ENCODE measurements at places on chromosomes 3 and 15. TPM values are rescaled to one million over a fixed set of nuclear protein-coding genes. Genes with fewer than 3 reads are reported as not detected.

The SERINC4 gene
- total RNA-seq = 0.18 TPM

The RNF168 gene
- 37.3 TPM for total RNA-seq

The MESP2 gene
- total RNA-seq = 0.20 TPM

The PP2D1 gene
- total RNA-seq = not detected

The C2CD4A gene
- total RNA-seq = not detected

The ITIH4 gene
- 5.4 TPM for total RNA-seq

The CCDC54 gene
- not detected for total RNA-seq

The VPS33B gene
- total RNA-seq = 25.0 TPM

The ANKRD34C gene
- not detected for total RNA-seq

The INKA1 gene
- total RNA-seq = not detected

DNA sequence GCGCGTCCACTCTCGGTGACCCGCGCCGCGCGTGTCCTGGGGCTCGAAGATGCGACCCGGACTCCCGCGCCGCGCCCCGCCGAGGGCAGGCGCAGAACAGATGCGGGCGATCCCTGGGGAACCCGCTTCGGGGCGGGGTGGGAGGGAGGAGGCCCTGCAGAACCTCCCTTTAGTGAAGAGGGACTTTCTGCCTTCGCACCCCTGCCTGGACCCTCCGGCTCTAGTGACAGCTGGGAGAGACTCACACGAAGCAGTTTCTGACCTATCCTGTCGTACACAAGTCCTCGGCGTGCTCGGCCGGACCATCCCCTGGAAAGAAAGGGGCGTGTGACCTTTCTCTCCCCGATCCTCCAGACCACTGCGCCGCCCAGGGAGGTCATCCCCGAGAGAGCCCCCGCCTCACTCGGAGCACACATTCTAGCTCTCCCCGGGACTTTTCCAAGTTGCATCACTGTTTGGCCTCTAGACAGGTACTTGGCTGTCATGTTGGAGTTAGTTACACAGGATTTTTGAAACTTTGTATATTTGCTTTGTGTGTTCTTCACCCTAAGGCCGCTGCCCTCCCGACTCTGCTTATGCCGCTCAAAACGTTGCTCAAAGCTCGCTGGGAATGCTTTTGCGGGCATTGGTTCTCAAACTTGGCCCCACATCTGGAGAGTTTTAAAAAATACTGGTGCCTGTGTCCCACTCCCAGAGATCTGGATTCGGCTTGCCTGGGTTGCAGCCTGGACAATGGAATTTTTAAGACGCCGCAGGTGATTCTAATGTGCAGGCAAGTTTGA, 582 bp downstream of the CGNL1 start:
- DNase-seq = peak; percentile 81

DNA sequence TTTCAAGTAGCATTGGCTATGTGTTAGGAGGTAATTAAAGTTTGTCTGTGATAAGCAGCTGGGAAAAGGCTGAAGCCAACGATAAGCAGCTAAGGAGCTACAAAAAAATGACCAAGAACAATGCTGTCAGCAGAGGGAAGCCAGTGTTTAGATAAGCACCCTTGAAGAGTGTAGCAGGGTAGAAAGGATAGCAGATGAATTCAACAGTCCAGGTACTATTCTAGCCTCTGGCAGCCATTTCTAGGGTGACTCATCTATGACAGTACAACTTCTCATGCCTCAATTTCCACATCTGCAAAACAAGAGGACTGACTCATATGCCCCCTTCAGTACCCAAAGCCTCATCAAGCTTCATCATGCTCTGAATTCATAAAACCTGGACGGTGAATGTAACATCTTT, 617.6 kb upstream of the UBE2E2 start:
- no peak for DNase-seq

DNA sequence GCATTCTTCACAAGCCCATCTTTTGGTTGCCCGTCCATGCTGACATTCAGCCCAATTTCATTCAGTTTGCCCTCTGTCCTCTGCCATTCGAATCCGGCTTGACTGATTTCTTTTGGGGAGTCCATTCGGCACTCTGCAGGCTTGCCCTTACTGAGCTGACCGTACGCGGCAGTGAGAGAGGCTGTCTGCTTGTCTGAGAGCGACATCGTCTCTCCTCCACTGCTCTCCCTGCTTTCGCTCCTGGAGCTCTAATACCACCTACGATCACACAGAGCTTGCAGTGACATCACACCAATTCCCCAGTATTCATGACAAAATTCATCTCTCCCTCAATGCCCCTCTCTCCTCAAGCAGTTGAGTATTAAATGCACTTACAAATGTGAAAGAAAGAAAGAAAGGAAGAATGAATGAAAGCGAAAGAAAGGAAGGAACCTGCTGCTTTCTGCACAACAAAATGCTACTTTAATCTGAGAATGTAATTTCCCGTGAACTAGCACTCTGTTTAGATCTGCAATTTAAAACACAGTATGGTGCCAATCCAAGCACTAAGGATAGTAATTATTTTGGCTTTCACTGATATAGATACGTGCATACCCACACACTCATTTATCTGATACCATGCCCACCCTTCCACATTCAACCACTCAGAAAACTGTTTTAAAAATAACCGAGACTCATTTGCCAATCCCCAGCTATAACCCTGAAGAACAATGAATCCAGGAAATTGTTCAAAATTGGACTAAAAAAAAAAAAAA, 89.5 kb downstream of the DHX30 start:
- DNase-seq = no peak

DNA sequence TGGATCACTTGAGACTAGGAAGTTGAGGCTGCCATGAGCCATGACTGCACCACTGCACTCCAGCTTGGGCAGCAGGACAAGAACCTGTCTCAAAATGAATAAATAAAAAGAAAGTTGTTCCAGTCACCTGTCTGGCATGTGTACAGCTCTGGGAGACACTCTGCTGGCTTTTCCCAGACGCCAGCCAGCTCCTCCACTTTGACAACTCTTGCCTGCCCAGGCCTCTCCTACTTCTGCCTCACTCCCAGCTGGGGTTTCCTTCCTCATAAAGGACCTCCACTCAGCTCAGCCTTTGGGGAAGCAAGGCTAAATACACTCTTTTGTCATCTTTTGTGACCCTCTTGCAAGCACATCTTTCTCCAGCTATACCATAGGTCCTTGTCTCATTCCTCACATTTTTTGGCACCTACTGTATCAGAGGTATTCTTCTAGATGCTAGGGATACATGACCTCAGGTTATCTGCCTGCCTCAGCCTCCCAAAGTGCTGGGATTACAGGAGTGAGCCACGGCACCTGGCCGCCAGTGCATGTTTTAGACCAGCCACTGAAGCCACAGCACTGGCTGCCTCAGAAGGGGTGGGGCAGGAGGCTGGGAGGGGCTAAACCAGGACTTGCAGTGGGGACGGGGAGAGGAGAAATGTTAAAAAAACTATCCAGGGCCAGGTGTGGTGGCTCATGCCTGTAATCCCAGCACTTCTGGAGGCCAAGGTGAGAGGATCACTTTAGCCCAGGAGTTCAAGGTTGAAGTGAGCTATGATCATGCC, 10.0 kb upstream of the ELP6 start:
- no peak for DNase-seq

GRCh38 chr15:30904812-30905211, 1.1 kb downstream of the FAN1 start:
- no peak for DNase-seq

DNA sequence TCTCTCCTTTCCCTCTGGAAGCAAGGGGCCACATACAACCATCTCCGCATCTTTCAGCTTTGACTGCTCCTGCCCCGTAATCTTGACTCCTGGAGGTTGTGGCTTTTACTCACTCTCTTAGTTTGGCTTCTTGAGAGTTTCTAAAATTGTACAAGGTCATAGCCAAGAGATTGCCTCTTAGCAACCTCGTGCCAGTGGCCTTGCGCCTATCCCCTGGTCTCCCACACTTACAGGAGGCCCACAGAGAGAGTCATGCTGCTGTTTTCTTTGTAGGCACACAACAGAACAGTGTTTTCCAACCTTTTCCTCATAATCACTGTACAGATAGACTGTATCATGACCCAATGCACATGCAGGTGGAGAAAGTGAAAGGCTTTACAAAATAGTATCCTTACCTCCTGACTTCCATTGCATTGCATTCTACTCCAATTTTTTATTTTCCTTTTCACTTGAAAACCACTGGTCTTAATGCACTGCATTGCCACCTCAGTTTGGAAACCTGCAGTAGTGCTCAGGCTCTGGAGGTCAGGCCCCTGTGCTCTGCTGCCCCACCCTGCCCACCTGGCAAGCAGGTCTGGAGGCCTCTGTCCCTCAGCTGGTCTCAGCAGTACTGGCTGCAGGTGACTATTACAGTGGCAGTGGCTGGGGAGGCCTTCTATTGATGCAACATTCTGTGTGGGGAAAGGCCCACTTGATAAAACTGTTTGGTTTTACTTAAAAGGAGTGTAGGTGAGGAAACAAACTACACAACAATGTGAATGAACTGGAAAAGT, 156.2 kb downstream of the DNAJB8 start:
- DNase-seq = peak; percentile 18

GRCh38 chr3:184229394-184230080, at the start of gene VWA5B2:
Gene VWA5B2 (plus strand): TSS chr3:184229585. CDS start chr3:184230529, 944 bp downstream.
- DNase-seq = peak; percentile 90

- no peak for DNase-seq
Measured at GRCh38 chr3:12352253-12352652, 63.4 kb downstream of the PPARG start.

- no peak for DNase-seq
Measured at GRCh38 chr3:187957582-187957981, 196.4 kb upstream of the LPP start.

GRCh38 chr3:24447836-24448235, 46.8 kb downstream of the THRB start:
- no peak for DNase-seq

- no peak for DNase-seq
Measured at GRCh38 chr15:43974852-43975251, 148.1 kb downstream of the WDR76 start.

DNA sequence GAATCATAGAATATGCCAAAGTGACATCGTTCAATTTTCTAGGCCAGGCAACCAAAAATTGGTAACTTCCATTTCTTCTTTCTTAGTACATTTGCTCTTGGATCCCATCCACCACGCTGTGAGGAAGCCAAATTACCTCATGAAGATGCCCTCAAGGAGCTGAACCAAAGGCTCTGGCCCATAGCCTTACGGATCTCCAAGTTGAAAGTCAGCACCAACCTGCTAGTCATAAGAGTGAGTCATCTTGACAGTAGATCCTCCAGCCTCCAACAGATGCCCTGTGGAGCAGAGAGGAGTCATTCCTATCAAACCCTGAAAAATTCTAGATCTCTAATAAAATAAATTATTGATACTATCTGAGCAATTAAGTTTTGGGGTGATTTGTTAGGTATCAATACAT, 322.5 kb upstream of the COL8A1 start:
- no peak for DNase-seq

DNA sequence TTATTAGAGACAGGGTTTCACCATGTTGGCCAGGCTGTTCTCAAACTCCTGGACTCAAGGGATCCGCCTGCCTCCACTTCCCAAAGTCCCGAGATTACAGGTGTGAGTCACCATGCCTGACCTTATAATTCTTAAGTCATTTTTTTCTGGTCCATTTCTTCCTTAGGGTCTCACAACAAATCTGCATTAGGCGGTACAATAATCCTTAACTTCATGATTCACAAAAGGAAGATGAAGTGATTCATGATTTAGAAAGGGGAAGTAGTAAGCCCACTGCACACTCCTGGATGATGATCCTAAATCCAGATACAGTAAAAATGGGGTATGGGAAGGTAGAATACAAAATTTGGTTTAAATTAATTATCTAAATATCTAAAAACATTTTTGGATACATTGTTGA, 45.0 kb upstream of the TKT start:
- DNase-seq = no peak

DNA sequence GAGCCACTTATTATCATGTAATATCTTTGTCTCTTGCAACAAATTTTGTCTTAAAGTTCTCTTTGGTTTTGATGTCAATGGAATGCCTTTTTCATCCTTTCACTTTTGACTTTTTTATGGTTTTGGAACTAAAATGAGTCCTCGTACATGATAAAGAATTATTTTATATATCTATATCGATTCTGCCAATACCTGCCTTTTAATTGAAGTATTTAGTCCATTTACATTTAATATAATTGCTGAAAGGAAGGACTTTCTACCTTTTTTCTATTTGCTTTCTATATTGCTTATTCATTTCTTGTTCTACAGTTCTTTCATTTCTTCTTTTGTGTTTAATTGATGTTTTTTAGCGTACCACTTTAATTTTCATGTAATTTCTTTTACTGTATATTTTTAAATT, 32.8 kb downstream of the GABRA5 start:
- no peak for DNase-seq

- no peak for DNase-seq
Measured at GRCh38 chr15:35937380-35937779, 391.4 kb upstream of the DPH6 start.

DNA sequence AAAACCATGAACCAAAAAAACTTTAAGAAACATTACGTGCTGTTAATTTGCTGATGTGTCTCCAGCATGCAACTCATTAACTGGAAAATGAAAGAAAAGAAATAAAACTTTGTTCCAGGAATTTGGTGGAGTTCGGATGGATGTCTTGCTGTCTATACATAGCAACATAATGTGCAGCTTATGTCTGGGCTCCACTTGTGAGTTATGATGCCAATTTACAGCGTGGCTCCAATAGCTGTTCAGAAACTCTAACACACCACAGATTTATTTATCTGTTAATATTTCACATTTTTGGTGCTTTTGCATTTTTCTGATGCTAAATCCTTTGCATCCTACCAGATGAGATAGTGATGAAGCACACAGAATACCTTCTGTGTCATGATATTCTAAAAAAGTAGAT, 45.1 kb downstream of the MAP4 start:
- DNase-seq = no peak

DNA sequence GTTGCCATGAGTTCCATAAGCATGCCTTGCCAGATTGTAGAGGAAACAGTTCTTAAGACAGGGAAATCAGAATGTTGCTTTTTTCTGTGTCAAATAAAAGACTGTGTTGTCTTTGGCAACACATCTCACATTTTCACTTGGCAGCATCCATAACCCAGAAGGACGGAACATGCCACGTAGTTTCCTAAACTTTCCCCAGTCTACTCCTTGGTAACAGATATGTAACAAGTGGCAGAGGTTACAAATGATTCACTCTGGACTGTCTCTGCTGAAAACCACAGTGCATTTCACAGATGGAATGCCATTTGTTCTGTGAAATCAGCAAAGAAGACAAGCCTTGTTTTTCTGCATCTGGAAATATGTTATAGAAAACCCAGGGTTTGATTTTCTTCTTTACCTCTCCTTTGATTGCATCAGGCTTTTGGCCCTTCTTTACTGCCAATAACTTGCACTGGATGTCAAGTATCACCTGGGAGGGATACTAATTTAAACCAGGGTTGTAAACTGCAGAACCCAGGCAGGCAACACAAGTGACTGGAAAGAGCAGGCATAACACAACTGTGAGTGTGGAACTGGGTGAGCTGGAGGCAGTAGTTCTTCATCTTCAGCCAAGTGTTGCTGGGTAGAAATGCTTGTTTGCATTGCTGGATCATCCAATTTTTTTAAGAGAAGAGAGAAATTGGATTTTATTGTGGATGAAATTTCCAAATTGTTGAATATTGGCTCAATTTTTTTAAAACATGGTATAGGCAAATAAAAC, 124.4 kb upstream of the FOXB1 start:
- DNase-seq = no peak

Measured in endodermal cell (in vitro differentiated cells).